ENCODE measurements at places on chromosomes 11 and 22.
A peak's percentile ranks its signal among the peaks of the same experiment; 100 is the strongest.

DNA sequence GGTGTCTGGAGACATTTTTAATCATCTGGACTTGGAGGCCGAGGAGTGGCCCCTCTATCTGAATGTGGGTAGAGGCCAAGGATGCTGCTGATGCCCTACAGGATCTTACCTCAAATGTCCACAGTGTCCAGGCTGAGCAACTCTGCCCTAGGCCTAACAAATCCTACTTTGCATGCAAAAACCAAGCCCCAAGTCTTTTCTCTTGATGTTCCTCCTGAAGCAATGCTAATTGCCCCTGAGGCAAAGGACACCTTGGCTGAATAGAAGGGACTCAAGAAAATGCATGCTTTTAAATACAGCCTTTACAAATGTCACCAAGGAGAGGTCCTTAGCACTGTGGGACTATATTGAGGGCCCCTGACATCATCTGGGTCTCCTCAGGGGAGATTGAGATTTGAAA lies 43.8 kb upstream of the PHF21B start:
- DNase-seq: no peak

GRCh38 chr11:44556735-44557409 lies 8.6 kb upstream of the CD82 start:
- DNase-seq: peak; percentile 69

DNA sequence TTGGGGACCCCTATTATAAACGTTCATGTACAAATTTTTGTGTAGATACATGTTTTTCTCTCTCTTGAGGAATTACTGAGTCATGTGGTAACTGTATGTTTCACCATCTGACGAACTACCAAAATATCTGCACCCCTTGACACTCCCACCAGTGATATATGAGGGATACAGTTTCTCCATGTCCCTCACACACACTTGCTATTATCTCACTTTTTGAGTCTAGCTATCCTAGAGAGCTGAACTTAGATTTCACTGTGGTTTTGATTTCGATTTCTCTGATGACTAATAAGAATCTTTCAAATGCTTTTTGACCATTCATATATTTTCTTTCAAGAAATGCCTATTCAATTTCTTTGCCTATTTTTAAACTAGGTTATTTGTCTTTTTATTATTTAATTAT lies 200.2 kb downstream of the PGR start:
- peak; percentile 22 for DNase-seq

GRCh38 chr11:14346303-14346955 lies 12.6 kb downstream of the RRAS2 start:
- DNase-seq: no peak

DNA sequence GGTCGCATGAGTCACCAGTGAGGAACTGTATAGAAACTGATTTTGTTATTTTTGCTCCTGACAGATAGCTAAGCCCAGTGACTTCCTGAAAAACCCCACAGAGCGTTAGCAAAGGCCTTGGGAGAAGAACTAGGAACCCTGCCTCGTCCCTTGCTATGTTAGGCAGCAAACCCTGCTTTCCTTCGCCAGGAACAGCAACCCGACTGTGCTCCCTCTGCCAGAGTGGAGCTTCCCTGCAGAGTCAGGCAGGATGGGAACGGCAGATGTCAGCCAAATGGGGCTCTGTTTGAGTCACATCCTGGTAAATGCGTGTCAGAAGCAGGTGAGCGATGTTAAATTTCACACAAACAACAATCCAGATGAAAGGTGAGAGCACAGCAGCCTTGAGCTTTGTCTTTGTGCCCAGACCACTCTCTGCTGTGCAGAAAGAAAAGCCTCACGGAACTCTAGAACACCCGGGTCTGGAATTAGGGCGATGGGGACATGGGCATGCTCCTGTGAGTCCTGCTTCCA lies 186.6 kb downstream of the ADAMTS15 start:
- no peak for DNase-seq

- DNase-seq: no peak
Observed at GRCh38 chr11:10117709-10118351, 176.2 kb downstream of the SBF2 start.

GRCh38 chr22:25847451-25847850 lies 105.5 kb downstream of the MYO18B start:
- DNase-seq: no peak

GRCh38 chr11:129277198-129277843 lies 85.2 kb upstream of the ARHGAP32 start:
- DNase-seq: no peak

DNA sequence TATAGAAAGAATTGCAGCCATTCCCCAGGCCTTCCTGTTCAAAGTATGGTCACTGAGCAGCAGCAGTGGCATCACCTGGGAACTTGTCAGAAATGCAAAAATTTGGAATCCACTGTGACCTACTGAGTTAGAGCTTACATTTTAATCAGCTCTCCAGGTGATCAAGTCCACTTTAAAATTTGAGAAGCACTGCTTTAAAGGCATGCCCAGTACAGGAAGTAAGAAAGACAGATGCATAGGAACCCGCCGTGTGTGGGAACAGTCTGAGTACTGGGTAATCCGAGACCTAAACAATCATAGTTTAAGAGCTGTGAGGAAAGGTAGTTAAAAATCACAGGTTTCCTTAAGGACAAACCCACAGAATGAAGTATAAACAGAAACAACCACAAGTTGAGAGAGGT lies 462.4 kb downstream of the RAB38 start:
- no peak for DNase-seq

- no peak for DNase-seq
Observed at GRCh38 chr11:64694821-64695365, 28.1 kb downstream of the NRXN2 start.

- DNase-seq: no peak
Observed at GRCh38 chr22:19723983-19724827, 866 bp downstream of the GP1BB start.

DNA sequence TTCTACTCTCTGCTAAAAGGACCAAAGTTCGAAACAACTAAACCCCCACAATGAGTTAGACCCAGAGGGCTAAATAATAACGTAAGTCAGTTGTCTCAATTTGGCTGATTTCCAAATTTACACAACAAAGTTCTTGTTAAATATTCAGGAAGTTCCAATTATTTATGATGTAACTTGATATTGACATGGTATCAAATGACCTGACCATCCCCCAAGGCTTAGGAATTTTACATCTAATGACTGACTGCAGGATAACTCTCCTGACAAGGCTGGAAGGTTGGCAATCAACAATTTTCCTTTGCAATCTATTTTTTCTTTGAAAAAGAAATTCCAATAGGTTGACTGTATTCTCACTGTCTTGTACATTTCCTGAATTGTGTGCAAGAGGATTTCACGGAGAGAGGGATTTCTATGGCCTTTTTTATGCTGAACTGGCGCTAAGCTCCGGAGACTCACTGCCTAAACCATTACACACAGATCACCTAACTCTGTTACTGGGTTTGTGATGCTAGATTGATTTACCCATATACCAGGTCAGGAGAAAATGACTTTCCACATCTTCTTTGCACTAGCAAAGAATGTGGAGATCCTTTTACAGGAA lies 9.6 kb upstream of the CDON start:
- no peak for DNase-seq

GRCh38 chr11:15815246-15816195 lies 540.8 kb downstream of the SOX6 start:
- DNase-seq: peak; percentile 57

DNA sequence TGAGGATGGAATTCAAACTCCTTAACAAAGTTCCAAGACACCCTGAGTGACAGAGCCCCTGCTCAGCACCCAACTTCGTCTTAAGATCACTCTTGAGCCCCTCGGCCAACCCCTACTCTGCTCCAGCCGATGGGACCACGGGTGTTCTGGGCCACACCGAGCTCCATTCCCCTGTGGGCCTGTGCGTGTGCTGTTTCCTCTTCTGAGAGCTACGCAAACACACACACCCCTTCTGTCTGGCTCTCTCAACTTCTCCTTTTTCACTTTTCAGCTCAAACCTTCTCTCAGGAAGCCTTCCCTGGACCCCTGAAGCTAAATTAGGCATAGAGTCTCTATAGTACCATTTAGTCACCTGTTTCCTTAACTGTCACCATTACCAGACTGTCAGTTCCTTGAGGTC lies 37.5 kb upstream of the NNMT start:
- DNase-seq: no peak

GRCh38 chr11:96147906-96148486 lies 195.0 kb downstream of the MAML2 start:
- DNase-seq: no peak

DNA sequence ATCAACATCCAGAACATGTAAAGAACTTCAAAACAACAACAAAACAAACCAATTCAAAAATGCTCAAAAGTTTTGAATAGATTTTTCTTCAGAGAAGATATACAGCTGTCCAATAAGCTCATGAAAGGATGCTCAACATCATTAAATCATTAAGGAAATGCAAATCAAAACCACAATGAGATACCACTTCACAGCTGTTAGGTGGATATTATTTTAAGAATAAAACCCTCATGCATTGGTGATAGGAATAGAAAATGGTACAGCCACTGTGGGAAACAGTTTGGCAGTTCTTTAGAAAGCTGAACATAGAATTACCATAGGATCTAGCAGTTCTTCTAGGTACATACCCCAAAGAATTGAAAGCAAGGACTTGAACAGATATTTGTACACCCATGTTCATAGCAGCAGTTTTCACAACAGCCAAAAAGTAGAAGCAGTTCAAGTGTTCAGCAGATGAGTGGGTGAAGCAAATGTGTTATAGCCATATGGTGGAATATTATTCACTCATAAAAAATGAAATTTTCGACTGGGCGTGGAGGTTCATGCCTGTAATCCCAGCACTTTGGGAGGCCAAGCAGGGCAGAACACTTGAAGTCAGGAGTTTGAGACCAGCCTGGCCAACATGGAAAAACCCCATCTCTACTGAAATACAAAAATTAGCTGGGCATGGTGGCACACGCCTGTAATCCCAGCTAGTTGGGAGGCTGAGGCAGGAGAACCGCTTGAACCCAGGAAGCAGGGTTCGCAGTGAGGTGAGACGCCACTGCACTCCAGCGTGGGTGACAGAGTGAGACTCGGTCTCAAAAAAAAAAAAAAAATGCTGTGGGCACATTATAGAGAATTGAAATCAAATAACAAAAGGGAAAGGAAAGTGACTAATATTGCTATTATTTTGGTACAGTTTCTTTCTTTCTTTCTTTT lies 42.9 kb downstream of the CBL start:
- no peak for DNase-seq
